ENCODE measurements at places on chromosomes 6 and 20.
A peak's percentile ranks its signal among the peaks of the same experiment; 100 is the strongest.

DNA sequence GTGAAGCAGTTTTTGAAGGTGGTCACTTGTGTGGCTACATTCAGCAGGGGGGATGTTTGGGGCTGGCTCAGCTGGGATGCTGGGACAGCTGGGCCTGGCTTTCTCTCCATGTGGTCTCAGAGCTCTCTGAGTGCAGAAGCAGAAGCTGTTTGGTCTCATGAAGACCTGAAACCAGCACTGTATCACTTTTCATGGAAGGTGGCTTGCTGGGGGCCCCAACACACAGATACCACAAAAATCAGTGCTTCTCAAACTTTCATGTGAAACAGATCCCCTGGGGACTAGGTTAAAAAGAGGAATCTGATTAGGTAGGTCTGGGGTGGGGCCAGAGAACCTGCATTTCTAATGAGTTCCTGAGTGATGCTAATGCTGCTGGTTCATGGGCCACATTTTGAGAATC lies 347.3 kb downstream of the DHX35 start:
- no peak for DNase-seq

- no peak for DNase-seq
Measured at GRCh38 chr6:6482256-6482655, 106.3 kb upstream of the LY86 start.

GRCh38 chr20:43514648-43514999 lies 7.1 kb downstream of the L3MBTL1 start:
- no peak for DNase-seq

GRCh38 chr6:105994591-105995390 lies 91.3 kb upstream of the PRDM1 start:
- DNase-seq, result peak; percentile 38

- no peak for DNase-seq
Measured at GRCh38 chr20:32577023-32577422, 8.1 kb downstream of the NOL4L start.

DNA sequence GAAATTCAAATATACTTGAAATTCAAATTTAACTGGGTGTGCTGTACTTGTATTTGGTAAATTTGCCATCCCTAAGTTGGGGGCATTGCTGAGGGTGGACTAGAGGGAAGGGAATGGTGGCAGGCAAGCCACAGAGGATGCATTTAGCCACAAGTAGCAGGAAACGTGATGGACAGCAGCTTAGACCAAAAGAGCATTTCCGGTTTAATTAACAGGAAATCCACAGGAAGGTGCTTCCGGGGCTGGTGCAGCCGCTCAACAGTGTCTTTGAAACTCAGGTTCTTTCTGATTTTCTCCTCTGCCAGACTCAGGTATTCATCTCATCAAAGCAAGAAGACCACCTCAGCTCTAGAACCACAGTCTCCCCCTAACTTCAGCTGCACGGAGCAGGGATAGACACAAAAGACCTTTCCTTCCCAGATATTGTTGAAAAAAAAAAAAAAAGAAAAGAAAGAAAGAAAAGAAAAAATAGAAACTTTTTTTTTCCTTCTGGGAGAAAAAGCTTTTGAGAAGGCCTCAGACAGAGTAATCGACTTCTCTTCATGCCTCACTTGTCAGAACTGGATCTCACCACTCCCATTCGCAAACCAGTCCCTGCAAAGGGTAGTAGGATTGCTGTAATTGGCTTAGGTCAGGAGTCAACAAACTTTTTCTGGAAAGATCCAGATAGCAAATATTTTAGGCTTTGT lies 8.0 kb upstream of the BCAS1 start:
- no peak for DNase-seq

DNA sequence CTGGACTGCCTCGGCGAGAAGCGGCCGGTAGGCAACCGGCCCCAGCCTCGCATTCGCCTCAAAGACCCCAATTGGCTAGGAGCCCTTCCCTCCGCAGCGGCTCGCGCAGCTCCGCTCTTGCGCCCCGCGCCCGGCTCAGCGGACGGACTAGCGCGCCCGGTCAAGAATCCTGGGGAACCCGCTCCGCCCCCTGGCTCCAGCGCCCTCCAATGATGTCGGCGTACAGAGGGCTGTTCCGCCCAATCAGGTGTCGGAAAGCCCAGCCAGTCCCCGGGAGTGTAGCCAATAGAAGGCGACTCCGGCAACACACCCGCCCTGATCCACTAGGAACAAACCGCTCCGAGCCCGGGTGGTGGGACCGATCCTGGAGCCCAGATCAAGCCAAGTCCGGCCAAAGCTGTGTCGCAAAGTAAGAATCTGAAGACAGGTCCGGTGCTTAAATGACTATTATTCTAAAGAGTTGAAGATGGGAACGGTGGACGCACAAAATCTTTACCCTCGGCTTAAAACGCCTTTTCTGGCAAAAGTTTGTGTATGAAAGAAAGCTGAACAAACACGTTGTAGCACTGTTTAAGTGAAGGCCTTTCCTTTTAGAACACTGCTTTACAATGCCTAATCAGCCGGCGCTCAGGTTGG lies 132.2 kb downstream of the OGFRL1 start:
- no peak for DNase-seq

DNA sequence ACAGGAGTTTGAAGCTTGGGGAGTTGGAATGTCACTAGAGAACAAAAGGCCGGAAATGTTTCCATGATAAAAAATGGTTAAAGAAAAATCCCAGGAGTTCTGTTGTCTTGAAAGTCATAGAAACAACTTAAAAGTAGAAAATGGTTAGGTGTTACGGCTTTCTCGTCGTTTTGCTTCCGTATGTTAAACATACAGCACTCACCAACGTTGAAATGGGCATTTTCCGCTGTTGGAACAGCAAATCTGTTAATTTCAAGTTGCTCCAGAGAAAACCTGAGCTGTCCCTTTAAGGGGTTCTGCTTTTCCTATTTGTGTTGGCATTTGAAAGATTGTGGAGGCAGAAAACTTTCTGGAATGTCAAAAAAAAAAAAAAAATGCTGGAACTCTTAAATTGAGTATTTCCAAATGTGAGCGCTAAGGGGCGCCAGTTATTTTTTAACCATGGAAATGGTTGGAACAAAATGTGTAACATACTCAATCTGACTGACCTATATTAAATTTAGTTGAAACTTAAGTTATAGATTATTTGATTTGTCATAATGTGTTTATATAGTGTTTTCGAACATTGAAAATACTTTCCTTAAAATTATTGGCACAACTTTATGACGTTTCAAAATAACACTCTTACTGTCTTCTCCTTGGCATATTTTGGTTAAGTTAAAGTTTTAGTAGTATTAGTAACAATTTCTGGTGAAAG lies 2.2 kb downstream of the QKI start:
- no peak for DNase-seq

DNA sequence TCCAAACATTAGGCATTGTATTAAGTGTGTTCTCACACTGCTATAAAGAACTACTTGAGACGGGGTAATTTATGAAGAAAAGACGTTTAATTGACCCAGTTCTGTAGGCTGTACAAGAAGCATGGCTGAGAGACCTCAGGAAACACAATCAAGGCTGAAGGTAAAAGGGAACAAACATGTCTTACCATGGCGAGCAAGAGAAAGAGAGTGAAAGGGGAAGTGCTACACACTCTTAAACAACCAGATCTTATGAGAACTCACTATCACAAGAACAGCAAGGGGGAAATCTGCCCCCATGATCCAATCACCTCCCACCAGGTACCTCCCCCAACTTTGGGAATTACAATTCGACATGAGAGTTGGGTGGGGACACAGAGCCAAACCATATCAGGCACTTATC lies 86.6 kb upstream of the TOP1 start:
- DNase-seq, result no peak

- no peak for DNase-seq
Measured at GRCh38 chr6:141677598-141678211, 455.0 kb upstream of the GJE1 start.

- DNase-seq, result no peak
Measured at GRCh38 chr20:41138475-41139226, 1.3 kb downstream of the PLCG1 start.

GRCh38 chr6:151324488-151324825 lies 66.9 kb downstream of the ZBTB2 start:
- no peak for DNase-seq

DNA sequence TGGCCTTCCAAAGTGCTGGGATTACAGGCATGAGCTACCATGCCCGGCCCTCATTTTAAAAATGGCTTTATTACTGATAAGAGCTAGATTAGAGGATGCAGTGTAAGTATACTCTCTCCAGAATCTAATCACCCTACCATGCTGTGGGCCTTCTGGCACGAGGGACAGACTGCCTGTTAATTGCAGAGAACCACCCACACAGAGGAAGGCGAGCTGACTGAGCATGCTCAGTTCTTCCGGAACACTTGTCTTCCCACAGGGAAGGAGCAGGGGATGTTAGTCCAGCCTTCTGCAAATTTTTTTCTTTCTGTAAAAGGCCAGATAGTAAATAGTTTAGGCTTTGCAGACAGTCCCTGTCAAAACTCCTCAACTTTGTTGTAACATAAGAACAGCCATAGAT lies 48.9 kb downstream of the ALDH5A1 start:
- DNase-seq, result no peak

GRCh38 chr6:108207013-108207412 lies 41.2 kb downstream of the NR2E1 start:
- DNase-seq, result no peak

DNA sequence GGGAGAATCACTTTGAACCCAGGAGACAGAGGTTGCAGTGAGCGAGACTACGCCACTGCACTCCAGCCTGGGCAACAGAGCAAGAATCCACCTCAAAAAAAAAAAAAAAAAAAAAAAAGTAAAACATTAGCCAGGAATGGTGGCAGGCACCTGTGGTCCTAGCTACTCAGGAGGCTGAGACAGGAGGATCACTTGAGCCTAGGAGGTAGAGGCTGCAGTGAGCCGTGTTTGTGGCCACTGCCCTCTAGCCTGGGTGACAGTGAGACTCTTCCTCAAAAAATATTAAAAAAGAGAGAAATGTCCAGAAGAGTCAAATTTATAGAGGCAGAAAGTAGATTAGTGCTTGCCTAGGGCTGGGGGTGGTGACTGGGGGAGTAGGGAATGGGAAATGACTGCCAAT lies 6.8 kb upstream of the PIGU start:
- DNase-seq, result no peak

DNA sequence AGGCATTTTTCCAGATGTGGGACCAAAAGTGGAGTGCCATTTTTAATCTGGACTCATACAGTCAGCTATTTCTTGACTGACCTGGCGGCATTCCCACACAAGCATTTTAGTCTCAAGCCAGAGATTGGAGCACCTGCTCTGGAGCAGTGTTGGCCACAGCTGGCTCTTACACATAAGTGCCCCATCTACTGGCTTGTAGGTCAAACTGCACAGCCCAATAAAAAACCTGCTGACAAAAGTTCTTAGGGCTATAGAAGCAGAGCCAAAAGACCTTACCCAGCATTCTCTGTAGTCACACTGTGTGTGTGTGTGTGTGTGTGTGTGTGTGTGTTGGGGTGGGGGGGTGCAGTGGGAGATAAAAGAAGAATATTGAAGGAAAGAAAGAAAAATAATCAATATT lies 38.6 kb upstream of the SENP6 start:
- DNase-seq, result no peak

DNA sequence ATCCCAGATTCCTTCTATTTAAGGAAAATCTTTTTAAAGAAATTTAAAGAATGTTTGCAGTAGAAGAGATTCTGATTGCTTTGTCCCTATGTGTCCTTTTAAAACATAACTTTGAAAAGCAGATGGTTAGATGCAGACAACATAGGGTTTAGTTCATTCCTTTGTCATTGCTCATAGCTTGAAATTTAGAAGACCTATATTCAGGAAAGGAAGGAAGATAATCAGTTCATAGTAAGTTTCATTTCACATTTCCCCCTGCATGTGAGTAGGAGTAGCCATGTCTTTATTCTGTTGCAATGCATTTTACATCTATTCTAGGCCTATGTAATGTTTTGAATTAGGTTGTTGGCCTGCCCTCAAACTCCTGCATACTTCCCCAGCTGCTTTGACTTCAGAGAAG lies 197.9 kb upstream of the GRIK2 start:
- DNase-seq, result no peak

- no peak for DNase-seq
Measured at GRCh38 chr20:18312723-18313122, 24.4 kb downstream of the ZNF133 start.

- DNase-seq, result no peak
Measured at GRCh38 chr20:41639630-41640029, 21.5 kb upstream of the CHD6 start.

- DNase-seq, result no peak
Measured at GRCh38 chr6:163459536-163459935, 45.0 kb downstream of the QKI start.

GRCh38 chr20:17490501-17490900 lies 40.7 kb downstream of the BFSP1 start:
- no peak for DNase-seq

- no peak for DNase-seq
Measured at GRCh38 chr20:17491041-17491440, 40.1 kb downstream of the BFSP1 start.

DNA sequence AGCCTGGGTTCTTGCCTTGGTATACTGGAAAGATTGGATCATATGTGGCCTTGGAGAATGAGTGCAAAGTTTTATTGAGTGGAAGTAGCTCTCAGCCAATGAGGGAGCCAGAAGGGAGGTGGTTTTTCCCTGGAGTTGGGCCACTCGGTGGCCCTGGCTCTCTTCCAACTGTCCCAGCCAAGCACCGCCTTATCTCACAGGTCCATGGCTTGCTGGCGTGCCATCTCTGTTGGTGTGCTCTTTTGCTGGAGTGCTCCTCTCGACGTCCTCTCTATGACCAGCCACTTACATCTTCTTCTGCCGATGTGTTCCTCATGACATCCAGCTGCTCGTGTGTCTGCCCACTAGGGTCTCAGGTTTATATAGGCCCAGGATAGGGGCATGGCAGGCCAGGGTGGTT lies 505.9 kb upstream of the SYNCRIP start:
- no peak for DNase-seq

All from activated T-helper 9 cell treated with anti-CD3 and anti-CD28 coated beads, Interleukin-2, amount 50 U/mL, for 16 hours (primary cell).